Hepatocyte (in vitro differentiated cells): ENCODE measurements at places on chromosomes 2 and 18. TPM values are rescaled to one million over a fixed set of nuclear protein-coding genes. Genes with fewer than 3 reads are reported as not detected.

DNA sequence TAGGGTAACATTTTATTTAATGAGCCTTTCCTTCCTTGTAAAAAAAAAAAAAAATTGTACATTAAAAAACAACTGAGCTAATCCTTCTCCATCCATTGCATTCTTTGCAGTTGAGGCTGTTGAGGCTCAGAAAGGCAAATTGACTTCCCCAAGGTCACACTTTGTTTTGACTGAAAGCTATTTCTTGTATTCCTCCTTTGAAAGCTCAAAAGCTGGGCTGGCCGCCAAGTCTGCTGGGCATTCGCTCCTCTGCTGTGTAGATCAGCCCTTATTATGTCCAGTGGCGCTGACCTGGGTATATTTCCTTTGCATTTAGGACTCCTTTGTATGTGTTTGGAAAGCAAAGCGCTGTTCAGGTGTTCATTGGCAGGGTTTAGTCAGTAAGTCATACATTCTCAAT is 44.0 kb downstream of the SGPP2 start:
- peaks cover 6% of the 10 kb centered on the region for H3K27me3 ChIP-seq
- no peak overlapping the region for H3K4me3 ChIP-seq
- H3K27ac ChIP-seq: no peak overlapping the region

DNA sequence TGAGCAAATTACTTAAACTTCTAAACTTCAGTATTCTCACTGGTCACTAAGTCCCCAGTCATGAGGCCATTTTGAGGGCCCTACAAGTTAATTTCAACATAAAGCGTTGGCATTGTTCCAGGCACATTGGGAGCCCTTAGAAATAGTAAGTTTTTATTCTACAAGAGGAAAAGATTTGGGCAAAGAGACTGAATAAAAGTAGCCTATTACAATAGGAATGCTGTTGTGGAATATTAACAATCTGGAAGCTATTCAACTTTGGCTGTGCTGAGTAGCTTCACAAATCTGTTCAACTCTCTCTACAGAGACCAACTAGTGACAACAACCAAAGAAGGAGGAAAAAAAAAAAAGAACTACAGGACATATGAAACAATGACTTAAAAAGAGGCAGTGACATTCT is 1287.5 kb upstream of the NXPH2 start:
- no peak overlapping the region for H3K4me3 ChIP-seq
- no peak for DNase-seq
- no peak overlapping the region for H3K27ac ChIP-seq
- no peaks in the 10 kb centered on the region for H3K27me3 ChIP-seq

- no peak overlapping the region for H3K27ac ChIP-seq
- H3K4me3 ChIP-seq: no peak overlapping the region
- peaks cover 6% of the 10 kb centered on the region for H3K4me1 ChIP-seq
- H3K27me3 ChIP-seq: peaks cover 29% of the 10 kb centered on the region
- H3K36me3 ChIP-seq: no peaks in the 10 kb centered on the region
Observed at GRCh38 chr2:130835766-130836015, 1.0 kb upstream of the ARHGEF4 start.

GRCh38 chr2:142291969-142292368 is 161.2 kb upstream of the LRP1B start:
- no peak overlapping the region for H3K4me3 ChIP-seq
- H3K4me1 ChIP-seq: no peaks in the 10 kb centered on the region
- H3K27ac ChIP-seq: no peak overlapping the region

DNA sequence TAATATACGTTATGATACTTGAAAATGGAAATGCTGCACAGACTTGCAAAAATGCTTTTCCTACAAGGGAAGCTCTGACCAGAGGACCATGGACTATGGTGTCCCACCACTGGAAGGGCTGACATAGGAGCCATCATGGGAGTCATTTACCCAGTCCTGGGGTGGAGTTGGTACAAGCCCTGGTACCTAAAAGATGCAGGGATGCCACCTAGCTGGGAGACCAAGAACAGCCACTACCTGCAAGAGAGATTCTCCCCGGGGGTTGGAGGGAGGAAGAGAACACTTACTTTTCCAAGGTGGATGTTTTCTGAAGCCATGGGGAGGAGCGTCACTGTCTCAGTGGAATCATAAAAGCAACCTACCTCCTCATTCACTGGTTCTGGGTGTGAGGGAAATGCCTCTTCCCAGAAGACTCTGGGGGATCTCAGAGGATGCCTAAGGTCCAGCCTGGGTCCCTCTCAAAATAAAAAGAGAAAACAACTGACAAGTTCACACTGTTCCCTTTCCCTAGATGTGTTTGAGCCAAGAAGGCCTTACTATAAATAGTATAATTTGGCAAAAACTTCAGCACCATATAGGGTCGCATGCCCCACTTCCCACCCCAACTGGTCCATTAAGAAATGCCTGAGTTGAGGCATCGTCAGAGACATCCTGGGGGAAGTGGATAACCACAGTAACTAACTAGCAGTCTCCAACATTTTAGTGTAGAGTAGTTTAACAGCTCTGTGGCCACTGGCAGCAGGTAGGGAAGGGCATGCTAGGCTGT is 39.9 kb downstream of the REEP1 start:
- no peaks in the 10 kb centered on the region for H3K27me3 ChIP-seq
- H3K4me1 ChIP-seq: peaks cover 9% of the 10 kb centered on the region

- DNase-seq: no peak
- no peaks in the 10 kb centered on the region for H3K27me3 ChIP-seq
- no peaks in the 10 kb centered on the region for H3K36me3 ChIP-seq
- H3K27ac ChIP-seq: no peak overlapping the region
Observed at GRCh38 chr2:106658616-106659015, 171.5 kb downstream of the CD8B2 start.

The GCA gene
- 33.2 and 43.2 TPM in 2 replicates for total RNA-seq

The IFIH1 gene
- total RNA-seq: 6.2 and 10.1 TPM in 2 replicates
